ENCODE measurements at places on chromosomes 3 and 15.
A peak's percentile ranks its signal among the peaks of the same experiment; 100 is the strongest.

GRCh38 chr3:151460774-151461450, at the start of gene IGSF10:
TSS of gene IGSF10 (minus strand) at chr3:151461061. CDS start at chr3:151458709, 2,352 bp downstream.
- DNase-seq, result no peak

DNA sequence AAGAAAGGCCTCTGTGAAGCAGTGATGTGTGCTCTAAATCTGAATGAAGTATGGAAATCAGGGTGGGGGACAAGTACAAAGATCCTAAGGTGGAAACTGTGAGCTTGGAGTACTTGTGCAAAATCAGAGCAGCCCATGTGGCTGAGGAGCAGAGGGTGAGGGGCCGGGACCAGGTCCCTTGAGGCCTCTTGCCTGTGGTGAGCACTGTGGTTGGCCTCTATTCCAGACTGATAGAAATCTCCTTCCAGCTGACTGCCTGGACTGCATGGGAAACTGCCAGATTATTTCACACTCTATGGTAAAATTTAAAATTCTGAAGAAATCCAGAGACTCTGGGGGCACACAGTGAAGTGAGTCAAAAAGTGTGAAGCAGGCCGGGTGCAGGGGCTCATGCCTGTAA, 81.4 kb downstream of the TM4SF4 start:
- DNase-seq, result no peak

GRCh38 chr3:148230473-148230872, 467.2 kb upstream of the AGTR1 start:
- DNase-seq, result no peak

DNA sequence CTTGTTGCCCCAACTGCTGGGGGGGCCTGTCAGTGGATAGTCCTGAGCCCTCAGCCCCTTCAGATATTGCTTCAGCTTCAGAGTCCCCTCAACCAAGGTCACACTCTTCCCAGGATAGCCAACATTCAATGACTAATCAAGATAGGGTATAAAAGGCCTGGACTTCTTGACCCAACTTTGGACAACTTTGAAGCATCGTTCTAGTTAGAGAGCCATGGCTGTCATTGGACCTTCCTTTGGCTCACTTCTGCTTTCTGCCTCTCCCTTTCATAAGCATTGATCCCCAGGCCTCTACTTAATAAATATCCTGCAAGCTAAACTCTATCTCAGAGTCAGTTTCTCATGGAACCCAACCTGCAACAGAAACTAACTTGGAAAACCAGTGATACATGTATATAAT, 31.3 kb upstream of the DCLK3 start:
- DNase-seq, result no peak

GRCh38 chr15:69410248-69410874, 3.8 kb upstream of the KIF23 start:
- DNase-seq, result peak; percentile 18
